ENCODE measurements at places on chromosomes 7 and 10.

DNA sequence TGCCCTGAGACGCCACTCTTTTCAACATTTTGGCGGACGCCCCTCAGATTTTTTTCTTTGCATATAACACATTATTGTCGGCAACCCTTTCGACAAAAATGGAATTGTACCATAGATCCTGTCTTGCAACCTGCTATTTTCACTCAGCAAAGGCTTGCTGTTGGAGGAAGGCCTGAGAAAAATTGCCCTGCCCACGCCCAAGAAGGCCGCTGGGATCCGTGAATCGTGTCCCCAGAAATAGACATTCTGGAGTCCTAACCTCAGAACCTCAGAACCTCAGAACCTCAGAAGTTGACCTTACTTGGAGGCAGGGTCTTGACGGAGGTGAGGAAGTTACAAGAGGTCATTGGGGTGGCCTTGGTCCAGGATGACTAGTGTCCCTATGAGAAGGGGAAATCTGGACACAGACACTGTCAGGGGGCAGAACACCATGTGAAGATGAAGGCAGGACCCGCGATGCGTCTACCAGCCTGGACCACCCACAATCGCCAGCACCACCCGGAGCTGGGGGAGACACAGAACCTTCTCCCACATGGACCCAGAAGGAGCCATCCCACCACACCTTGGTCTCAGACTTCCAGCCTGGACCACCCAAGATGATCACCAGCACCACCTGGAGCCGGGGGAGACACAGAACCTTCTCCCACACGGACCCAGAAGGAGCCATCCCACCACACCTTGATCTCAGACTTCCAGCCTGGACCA is 19.1 kb upstream of the DNAAF5 start:
- DNase-seq = no peak

DNA sequence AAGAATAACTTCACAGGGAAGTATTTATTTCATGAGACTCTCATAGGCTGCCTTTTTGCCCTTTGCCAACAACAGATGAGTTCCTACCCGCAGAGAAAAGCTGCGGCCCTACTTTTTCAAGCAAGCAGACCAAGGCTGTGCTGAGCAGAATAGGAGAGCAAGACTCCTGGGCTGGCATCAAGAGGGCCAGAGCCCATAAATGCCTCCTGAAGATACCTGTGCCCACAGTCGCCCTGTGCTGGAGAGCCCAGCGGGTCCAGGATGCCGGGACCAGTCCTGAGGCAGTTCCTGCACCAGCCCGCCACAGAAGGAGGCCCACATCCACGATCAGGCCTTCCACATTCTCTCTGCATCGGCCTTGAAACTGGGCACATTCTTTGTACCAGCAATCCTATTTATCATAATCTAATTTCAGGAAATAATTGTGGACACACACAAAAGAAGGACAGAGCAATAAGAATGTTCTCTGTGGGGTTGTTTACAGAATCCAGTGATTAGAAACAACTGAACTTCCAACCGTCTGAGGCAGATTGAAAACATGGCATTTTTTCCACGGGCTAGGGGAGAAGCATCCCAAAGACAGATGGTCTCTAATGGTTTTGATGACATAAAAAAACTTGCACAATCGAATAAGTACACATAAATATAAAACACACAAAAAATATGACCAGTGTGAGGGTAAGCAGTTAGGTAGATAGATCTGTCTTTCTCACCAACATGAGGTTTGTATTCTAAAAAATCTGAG is 95.6 kb downstream of the CPXM2 start:
- no peak for DNase-seq

GRCh38 chr10:97961945-97962344 is 68.5 kb downstream of the CRTAC1 start:
- DNase-seq = no peak

- DNase-seq = no peak
These were observed 91.5 kb downstream of the SEMA3D start for GRCh38 chr7:85095366-85095765.

DNA sequence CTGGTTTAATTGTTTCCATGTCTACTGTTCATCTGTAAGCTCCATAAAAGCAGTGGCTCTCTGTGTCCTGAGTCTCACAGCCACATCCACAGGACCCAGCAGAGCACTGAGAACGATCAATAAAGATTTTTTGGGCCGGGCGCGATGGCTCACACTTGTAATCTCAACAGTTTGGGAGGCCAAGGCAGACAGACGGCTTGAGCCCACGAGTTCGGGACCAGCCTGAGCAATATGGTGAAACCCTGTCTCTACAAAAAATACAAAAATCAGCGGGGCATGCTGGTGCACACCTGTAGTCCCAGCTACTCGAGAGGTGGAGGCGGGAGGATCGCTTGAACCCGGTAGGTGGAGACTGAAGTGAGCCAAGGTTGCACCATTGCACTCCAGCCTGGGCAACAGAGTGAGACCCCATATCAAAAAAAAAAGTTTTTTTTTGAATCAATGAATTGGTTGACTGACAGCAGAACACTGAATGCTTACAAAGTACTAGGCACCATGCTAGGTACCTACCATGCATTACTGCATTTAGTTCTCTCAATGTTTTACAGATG is 4.5 kb downstream of the SLC37A3 start:
- DNase-seq = no peak
